ENCODE measurements at places on chromosomes 1 and 21. TPM values are rescaled to one million over a fixed set of nuclear protein-coding genes. Genes with fewer than 3 reads are reported as not detected.

GRCh38 chr1:45059829-45060228 is 47.8 kb downstream of the UROD start:
- DNase-seq, result no peak

Gene TEKT2
- total RNA-seq, result not detected

- DNase-seq, result no peak
Observed at GRCh38 chr1:58791106-58791505, 7.3 kb upstream of the JUN start.

- no peak for DNase-seq
Observed at GRCh38 chr1:166153525-166154314, 13.1 kb downstream of the FAM78B start.

Gene FLG2
- 1,520 TPM for total RNA-seq

DNA sequence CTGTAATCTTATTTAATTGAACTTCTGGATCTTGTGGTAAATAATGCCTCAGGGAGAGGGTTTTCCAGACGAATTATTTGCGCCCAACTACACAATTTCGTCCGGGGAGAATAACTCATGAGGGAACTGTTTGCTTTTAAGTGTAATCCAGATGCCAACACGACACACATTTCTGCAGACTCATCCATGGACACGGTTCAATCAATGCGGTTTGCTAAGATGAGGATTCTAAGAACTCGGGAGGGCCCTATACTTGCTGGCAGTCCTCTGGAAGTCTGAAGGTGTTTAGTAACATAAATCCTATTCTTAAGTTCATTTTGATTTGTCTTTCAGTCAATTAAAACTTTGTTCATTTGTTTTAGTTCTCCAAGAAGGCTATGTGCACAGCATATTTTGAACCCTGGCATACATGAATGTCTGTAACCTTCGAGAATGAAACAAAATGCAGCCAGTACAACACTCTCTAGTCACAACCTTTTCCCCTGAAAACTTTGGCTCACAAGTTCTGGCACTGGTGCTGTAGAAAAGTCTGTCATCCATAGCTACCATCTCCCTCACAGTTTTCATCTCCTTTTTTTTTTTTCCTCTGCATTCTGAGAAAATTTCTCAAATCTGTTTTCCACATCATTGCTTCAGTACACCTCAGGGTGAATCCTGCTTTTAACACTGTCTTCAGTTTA is 38.8 kb downstream of the DIPK1A start:
- no peak for DNase-seq

- DNase-seq, result no peak
Observed at GRCh38 chr1:221782477-221782876, 40.6 kb upstream of the DUSP10 start.

DNA sequence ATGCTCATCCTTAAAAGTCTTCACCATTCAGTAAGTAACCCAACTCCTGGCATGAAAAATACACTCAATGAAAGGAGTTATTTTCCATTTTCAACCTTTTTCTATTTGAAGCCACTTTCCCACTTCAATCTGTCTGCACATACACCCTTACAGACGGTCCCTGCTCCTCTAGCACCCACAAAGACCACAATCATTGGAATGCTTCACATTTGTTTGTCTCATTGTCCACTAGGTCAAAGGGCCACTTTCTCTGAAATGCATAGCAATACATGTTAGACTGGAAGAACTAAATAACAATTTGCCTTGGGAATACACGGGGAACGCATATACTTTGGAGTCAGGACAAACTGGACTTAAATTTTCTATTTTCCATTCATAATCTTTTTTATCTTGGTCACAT is 487.1 kb upstream of the C1orf87 start:
- DNase-seq, result no peak

Gene OR2T35
- total RNA-seq, result not detected

GRCh38 chr1:243827206-243827605 is 22.8 kb downstream of the AKT3 start:
- DNase-seq, result no peak

GRCh38 chr21:31447505-31447904 is 103.4 kb upstream of the TIAM1 start:
- no peak for DNase-seq

Gene NR1I3
- not detected for total RNA-seq

Gene LRRC8C
- total RNA-seq, result 8.2 TPM

Gene LORICRIN
- 257 TPM for total RNA-seq

DNA sequence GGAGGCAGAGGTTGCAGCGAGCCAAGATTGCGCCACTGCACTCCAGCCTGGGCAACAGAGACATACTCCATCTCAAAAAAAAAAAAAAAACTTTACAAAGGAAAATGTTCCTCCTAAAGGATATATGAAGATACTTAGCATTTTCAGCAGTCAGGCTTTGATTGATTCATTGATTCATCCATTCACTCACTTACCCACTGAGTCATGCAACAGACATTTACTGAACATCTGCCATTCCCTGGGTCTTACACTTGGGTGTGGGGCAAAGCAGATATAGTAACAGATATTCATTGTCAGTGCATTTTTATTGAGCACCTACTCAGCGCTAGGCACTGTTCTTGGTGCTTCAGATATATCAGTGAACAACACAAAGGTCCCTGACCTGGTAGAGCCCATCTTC is 5.6 kb upstream of the LACTBL1 start:
- no peak for DNase-seq

DNA sequence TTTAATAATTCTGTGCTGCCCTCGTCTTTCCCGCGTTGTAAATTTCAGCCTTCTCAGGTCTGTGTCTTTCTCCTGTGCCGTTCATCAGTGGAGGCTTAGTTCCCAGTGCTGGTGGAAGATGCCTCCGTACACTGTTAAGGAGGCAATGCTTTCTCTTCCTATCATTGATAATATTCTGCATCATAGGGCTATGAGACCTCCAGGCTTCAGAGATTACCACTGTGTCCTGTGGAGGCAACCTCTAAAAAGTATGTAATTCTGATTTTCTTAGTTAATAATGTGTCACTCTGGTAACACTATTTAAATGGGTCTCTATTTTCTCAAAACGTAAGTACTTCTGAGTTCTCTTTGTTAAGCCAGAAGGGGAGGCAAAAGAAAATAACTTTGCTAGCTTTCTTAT is 538.3 kb downstream of the SMYD3 start:
- no peak for DNase-seq

DNA sequence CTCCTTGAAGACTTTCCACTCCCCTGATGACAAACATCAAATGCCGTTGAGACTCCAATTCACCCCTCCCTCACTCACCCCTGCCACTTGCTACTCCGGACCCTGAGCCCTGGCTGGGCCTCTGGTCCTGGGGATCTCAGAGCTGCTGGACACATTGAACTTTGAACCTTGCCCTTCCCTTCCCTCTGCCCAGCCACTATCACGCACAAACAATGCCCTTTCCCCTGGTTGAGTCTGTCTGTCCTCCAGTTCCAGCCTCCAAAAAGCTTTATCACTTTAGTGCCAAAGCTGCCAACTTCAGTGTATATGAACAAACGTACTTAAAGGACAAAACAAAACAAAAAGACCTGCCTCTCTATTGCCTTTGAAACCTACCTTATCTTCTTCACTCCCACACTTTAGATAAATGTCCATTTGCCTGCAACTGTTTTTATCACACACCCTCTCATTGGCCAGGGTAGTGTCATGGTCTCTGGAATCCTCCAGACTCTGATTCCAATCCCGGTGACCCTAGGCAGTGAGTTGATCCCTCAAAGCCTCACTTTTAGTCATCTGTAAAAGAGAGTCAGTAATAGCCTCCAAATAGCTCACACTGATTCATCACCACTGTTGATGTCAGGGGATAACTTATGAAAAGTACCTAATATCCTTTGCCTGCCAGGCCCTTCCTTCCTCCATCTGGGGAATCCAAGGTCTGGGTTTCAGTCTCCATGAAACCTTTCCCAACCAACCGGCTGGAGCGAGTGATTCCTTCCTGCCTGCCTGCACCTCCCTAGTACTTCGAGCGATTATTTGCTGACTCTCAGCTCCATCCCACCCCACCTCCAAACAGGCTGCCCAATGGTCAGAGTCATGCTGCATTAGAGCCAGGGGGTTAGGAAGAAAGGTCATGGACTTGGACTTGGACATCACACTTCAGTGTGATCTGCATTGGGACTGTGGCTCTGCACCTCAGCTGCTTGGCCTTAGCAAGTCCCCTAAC is 15.9 kb upstream of the SPOCD1 start:
- no peak for DNase-seq

GRCh38 chr1:153355445-153356071 is 2.1 kb upstream of the S100A9 start:
- peak; percentile 73 for DNase-seq

DNA sequence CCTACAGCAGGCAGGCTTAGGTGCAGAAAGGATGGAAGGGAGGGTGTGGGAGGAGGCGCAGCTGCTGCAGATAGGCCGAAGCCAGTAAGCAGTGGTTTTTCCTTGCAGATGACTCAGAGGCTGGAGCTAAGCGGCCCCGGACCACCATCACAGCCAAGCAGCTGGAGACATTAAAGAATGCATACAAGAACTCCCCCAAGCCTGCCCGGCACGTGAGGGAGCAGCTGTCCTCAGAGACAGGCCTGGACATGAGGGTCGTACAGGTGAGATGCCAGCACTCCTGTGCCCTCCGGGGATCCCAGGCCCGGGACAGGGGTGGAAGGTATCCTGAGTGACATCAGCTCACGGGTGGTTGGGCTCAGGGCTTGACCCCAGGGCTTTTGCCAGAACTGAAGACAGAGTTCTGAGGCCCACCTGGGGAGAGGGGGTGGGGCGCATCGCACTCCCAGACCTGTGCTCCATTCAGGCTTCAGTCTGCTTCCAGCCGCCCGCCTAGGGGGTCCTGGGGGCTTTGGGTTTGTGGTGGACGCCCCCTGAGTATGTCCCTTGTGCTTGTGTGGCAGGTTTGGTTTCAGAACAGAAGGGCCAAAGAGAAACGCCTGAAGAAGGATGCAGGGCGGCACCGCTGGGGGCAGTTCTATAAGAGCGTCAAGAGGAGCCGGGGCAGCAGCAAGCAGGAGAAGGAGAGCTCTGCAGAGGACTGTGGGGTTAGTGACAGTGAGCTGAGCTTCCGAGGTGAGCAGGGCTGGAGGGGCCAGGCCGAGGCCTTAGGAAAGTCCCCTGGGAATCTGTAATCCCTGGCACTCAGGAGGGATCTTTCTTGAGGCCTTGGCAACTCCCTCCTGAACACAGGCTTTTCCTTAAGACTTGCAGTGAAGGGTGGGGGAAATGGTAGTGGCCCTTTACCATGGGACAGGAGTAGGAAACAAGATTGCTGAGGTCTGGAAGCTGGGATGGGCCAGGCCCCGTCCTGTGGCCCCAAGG is 41.5 kb downstream of the LHX4 start:
- no peak for DNase-seq

GRCh38 chr1:208090388-208091301 is 153.5 kb downstream of the PLXNA2 start:
- DNase-seq, result no peak

DNA sequence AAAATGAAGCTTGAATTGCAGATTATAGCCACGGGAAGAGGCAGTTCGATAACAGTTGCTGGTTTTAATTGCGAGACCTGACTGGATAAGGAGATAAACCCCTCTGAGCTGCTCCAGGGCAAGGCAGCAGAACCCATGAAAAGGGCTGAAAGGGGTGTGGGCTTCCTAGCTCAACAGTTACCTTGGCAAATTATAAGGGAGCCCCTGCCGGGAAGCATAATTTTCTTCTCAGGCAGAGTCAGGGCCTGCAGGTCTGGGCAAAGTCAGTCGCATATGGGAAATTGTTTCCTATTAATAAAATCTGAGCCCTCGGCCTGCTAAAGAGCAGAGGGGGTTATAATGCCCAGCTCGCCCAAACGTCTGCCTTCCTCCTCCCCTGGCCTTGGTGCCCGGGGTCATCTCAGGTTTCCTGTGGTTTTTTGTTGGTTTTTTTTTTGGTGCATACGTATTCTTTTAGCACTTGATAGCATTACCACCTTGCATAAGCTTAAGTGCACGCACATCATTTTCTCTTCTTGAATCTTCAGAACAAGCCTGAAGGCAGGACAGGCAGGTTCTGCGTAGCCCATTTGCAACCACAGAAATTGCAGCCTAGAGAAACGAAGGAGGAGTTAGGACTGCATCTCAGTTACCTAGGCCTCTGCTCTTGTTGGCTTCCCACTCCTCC is 33.9 kb upstream of the SELENON start:
- no peak for DNase-seq

Gene CYP4B1
- total RNA-seq, result 77.2 TPM

- DNase-seq, result no peak
Observed at GRCh38 chr1:38127428-38127827, 80.8 kb upstream of the POU3F1 start.

Measured in suprapubic skin (tissue), 4 donors.